D721Med (cell line): ENCODE measurements at places on chromosomes 7 and 10.

DNA sequence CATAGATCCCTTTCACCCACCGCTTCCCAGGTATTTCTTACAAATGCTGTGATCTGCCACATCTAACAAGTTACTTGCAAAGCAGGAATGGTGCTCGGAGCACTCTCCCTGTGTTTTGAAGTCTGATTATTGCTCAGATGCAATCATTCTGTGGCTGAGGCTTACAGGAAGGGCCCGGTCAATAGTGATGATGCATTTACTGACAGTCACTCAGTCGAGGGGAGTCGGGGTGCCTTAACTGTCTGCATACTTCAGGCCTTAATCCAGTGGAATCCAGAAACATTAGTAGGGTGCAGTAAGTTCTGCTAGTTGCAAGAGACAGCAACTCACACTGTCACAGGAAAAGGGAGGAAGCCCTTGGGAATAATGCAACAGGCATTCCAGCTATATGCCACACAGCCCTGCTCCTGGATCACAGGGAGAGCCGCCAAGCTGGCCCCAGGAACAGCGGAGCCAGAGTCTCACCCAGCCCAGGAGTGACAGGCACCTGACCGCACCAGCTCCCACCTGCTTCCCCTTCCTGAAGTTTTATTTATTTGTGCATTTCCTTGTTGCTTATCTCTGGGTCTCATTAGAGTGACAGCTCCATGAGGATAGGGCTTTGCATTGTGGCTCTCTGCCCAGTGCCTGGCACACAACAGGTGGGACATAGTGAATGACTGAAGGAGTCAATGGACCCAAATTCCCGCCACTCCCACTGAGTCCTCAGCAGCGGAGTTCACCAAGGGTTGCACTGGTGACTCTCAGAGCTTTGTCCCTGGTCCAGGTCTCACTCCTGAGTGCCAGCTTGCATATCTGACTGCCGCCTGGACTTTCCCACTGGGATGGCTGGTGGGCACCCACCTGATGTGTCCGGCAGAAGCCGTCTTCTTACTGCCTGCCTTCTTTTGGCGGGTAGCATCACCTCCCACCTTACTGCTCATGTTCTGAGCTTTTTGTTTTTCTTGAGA is 212.5 kb upstream of the SH2B2 start:
- no peak for DNase-seq

GRCh38 chr10:126519992-126520391 is 131.7 kb upstream of the ADAM12 start:
- no peak for DNase-seq

DNA sequence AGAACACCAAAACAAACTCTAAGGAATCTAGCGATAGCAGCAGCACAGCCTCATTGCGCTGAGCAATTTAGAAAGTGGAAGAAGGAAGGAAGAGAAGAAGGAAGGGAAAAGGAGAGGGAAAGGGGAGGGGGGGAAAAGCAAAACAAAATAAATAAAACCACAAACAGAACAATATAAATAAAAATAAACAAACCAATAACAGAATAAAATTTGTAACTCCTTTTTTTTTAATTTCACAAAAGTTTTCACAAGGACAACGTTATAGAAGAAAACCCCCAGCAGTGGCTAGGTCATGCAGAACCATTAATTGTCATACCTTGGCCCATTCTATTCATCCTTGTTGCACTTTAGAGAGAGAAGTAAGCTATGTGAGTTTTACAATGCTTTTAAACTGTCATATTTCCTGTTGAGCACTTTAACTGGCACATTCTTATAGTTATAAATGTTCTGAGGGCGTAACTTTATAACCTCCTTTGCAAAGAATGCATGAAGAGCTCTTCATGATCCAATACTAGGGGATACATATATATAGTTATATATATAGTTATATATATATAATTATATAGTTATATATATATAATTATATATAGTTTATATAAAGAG is 752.8 kb downstream of the KCNMA1 start:
- DNase-seq, result no peak

GRCh38 chr7:42272793-42273665 is 36.0 kb upstream of the GLI3 start:
- no peak for DNase-seq

DNA sequence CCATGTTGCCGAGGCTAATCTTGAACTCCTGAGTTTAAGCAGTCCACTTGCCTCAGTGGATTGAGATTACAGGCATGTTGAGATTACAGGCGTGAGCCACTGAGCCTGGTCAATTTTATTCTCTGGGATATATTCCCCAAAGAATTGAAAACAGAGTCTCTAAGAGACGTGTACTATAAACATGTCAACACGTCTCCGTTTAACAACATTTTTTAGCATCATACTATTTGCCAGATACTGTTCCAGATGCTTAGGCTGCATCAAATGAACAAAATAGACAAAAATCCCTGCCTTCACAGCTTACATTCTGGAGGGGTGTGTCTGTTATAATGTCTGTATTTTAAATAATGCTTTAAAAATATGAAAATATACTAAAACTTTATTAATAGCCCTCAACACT is 54.1 kb upstream of the PRKG1 start:
- no peak for DNase-seq

DNA sequence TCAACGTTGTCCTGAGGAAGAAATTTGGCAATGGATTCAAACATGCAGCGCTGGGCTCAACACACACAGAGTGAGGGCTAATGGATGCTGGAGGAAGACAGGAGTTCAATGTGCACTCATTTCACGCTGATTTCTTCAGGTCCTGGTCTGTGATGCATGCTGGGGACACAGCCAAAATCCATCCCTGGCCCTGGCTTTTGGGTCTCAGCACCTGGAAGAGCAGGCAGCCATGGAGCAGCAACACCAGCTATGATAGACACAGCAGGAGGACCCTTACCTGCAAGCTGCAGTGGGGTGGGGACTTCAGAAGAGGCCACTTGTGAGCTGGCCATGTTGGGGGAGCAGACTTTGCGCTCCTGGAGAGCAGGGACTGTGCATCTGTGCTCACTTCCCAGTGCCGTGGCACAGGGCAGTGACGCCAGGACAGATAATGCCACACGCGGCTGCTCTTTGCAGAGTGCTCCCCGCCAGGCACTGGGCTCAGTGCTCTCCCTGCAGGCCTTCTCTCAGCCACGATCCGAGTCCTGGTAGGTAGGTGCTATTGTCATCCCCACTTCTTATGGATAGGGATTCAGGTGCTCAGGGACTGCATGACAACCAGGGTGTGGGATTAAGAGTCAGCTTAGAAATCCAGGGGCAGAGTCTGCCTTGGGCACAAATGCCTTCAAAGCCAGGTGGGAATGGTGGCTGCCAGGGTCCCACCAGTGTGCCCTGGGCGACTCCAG is 138.8 kb upstream of the UNC5B start:
- no peak for DNase-seq

GRCh38 chr10:30216821-30217220 is 132.3 kb downstream of the MTPAP start:
- no peak for DNase-seq

DNA sequence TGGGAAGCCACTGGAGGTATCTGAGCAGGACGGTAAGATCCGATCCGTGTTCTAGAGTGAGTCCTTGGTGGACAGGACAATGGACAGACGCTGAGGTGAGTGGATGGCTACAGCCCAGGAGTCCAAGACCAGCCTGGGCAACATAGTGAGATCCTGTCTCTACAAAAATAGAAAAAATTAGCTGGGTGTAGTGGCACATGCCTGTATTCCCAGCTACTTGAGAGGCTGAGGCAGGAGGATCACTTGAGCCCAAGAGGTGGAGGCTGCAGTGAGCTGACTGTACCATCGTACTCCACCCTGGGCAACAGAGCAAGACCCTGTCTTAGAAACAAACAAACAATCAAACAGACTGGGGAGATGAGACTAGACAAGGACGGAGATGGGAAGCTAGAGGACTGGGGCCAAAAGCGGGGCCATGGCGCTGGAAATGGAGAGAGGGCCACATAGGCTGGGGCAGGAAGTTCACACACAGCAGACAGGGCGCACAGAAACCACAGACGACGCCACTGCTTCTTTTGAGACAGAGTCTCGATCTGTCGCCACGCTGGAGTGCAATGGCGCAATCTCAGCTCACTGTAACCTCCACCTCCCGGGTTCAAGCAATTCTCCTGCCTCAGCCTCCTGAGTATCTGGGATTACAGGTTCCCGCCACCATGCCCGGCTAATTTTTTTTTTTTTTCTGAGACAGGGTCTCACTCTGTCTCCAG is 24.7 kb downstream of the DAGLB start:
- DNase-seq, result no peak

DNA sequence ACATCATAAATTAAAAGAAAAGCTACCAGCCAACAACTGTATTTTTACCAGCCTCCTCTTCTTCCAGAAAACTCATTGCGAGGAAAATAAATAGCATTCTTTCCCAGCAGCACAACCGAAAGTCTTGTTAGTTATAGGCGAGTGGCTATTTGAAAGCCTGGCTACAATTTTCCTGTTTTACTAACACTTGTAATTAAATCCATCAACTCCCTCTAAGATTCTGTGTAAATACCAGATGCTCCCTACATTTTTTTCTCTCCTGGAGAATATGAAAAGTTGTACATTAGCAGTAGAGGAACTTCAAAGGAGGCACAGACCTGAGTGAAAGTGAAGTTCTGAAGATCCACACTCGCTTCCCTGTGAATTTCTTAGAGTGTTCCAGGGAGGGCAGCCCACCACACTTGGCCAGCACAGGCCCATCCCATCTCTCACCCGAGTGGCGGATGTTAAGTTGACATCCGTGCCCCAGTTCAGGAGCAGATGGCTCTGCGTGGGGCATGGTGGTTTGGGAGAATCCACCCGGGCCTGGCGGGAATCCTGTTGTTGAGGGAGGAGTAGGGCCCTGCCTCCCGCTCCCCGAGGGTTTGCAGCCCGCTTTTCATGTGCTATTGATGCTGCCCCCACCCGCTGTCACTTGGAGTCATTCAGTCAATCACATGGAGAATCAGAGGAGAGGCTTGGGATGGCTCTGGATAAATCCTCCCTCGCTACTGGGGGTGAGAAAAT is 451.0 kb upstream of the GALNT17 start:
- no peak for DNase-seq

GRCh38 chr10:102188298-102188940 is 36.2 kb downstream of the NOLC1 start:
- DNase-seq, result no peak

DNA sequence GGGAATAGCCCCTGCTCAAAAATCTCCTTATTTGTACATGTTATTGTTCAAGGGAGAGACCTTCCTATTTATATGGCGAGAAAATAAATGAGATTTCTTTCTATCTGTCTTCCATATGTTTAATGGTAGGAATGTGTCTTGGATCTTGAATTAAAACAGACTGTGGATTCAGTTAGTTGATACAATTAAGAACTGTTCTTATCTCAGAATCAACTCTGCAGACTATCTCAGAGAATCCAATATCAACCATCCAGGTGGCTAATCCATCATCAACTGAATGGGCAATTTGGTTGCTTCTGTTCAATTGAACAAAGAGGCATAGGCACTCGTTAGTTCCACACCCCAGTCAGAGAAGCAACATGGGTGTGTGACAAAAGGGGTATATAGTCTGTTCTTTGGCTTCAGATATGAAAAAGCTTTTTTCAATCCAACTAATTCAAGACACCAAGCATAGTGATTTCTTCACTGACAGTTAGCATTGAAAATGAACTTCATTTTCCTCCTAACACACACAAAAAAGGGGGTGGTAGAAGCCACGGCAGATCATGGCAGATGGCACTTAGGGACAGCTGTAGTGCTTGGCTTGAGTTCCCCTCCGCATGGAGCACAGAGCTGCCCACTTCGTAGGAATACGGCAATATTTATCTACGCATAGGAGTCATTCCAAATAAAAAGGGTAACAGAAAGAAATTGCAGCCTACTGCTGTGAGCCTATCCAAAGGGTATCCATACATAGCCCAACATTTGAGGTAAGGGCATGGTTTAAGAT is 135.9 kb downstream of the KIAA1217 start:
- DNase-seq, result no peak

DNA sequence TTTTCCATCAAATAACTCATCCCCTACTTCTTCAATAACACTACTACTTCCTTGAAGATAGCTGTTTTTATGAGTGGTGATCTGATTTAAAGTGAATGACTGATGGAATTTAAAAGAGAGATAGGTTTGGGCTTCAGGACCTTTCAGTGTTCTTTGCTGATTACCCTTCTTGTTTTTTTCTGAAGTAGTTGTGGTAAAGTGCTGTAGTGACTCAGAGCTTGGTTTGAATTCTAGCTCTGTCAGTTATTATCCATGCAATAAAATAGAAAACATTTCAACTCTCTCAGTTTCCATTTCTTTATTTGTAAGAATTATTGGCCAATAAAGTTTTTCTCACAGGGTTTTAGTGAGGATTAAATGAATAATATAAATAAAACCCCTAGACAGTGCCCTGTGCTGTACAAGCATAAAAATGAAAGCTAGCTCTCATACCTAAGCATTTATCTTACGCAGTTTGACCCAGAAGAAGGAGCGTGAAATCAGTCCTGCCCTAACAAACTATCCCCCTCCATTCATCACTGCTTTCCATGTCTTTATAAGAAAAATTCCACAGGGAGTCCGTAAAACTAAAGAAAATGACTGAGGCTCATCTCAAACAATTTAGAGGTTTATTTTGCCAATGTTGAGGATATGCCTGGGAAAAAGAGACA is 25.1 kb upstream of the AKAP9 start:
- no peak for DNase-seq

GRCh38 chr10:36476399-36476798 is 649.0 kb upstream of the ANKRD30A start:
- DNase-seq, result no peak

DNA sequence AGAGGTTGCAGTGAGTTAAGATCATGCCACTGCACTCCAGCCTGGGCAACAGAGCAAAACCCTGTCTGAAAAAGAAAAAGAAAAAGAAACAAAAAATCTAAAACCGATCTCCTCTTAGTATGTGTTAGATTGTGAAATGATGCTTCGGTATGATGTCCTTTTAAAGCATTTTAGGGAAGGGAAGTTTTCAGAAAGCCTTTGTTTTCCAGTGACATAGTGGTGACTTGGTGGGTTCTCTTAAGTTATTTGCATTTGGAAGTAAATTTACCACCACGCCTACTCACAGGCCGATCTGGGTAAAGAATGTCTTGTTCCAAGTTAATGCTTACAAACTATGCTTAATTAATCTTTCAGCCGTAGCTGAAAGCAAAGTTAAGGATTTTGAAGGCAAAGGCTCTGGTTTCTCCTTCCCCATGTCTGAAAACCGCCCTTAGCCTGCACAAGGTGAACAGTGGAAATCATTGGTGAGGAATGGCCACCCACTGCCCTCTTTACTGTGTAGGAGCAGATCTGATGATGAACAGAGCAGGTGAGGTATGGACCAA is 10.7 kb downstream of the MTURN start:
- DNase-seq, result no peak

GRCh38 chr7:110590415-110590814 is 500.5 kb upstream of the LRRN3 start:
- no peak for DNase-seq

DNA sequence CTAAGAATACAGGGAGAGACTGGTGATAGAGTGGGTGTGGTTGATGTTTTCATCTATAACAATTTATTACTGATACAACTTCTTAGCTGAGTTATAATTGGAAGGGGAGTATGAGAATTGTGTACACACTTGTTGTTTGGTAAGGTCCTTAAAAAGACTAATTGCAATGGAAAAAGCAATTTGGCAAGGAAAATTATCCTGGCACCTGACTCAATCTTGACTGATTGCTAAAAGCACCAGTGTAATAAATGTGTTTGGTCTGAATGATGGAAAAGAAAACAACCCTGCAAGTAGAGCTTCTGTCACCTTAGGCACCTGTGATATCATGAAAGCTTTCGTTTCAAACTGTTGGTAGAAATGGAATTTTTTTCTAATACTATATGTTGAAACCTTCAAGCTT is 6.7 kb upstream of the GSDME start:
- no peak for DNase-seq

- DNase-seq, result peak; percentile 62
Measured at GRCh38 chr7:68166525-68166924, 1169.9 kb downstream of the TYW1 start.
